ENCODE measurements at places on chromosomes 6 and 20.

- DNase-seq, result no peak
Observed at GRCh38 chr6:146856296-146856695, 257.5 kb downstream of the ADGB start.

GRCh38 chr6:123965894-123966293, 162.2 kb downstream of the NKAIN2 start:
- no peak for DNase-seq

DNA sequence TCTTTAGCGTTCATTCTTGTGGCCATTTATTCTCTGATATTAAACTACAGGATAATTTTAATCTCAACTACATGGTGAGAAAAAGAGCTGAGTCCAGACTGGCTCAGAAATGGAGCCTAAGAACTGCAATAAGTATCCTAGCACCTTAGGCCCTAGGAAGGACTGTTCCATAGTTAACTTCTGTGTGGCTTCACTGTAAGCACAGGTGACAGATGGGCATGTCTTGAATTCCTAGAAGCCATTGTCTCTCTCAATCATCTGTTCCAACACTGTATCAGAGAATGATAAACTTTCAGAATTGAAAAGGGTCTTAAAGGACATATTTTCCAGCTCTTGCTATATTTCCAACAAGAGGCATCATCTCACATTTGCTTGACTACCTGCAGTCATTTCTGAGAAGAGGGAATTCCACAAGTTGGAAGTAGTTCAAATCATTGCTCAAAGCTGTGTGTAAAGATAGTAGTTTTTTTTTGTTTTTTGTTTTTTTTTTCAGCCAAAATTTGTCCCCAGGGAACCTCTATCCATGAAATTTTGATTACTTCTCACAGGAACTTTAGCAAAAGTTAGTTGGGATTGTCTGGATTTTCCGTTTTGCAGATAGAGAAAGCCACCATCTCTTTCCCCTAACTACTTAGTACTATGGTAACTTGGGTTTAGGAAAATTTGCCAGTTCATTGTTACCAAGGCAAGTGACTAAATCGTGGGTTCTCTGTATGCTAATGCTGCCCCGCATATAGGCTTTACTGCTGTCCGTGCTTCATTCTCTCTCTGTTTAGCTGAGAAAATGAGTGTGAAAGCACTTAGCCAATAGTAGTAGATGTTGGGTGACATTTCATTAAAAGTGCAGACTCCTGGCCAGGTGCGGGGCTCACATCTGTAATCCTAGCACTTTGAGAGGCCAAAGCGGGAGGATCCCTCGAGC, 47.2 kb downstream of the KCNS1 start:
- no peak for DNase-seq

GRCh38 chr6:91193446-91193845, 606.6 kb upstream of the MAP3K7 start:
- no peak for DNase-seq

- no peak for DNase-seq
Observed at GRCh38 chr6:6851059-6851948, 256.5 kb upstream of the RREB1 start.

DNA sequence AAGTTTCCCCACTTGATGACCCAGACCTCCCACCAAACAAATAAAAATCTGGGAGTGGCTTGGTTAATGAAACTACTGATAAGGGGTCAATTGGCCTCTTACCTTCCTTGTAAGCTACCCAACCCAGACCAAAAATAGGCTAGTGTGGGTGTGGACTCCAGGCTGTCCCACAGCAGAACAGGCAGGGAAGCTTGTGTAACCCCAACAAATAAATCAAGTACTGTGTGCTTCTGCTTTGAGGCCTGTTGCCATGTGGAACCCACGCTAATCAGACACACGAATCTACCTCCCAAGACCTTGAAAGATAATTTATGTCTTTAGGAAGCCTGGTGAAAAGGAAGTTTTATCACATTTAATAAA, 33.7 kb upstream of the PAQR8 start:
- no peak for DNase-seq

GRCh38 chr6:107419733-107420132, 39.6 kb downstream of the PDSS2 start:
- no peak for DNase-seq

DNA sequence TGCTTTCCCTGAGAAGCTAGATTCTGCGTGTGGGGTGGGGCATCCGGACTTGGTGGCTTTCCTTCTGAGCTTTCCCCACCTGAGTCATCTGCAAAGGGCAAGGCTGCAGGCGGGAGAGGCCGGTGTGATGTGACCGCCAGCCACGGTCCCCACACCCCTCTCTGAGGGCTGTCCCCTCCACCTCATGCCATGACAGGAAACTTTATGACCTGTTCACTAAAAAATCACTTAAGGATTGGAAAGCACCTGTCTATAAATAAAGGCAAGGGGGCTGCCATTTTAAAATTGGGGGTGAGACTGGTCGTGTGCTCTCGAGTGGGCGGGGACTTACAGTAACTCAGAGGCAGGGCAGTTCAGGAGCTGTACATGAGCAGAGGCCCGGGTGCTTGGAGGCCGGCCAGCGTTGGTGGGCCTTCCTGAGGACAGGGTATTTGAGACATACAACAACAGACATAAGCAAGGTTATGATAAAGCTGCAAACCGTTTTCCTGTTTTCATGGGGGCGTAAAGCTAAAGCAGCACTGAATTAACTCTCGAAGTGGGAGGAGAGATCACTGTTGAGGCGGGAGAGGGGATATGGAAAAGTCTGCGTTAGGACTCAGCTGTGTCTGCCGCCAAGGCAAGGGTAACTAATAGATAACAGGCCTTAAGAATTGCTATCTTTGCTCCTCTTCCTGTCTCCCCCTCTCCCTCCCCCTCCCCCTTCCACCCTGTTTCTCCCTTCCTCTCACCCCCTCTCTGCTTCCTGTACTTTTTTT, 16.1 kb upstream of the SERPINB1 start:
- no peak for DNase-seq

- peak; percentile 47 for DNase-seq
Observed at GRCh38 chr20:59087829-59088433, 45.3 kb upstream of the PRELID3B start.

GRCh38 chr20:11063444-11063843, 389.6 kb upstream of the JAG1 start:
- DNase-seq, result no peak

DNA sequence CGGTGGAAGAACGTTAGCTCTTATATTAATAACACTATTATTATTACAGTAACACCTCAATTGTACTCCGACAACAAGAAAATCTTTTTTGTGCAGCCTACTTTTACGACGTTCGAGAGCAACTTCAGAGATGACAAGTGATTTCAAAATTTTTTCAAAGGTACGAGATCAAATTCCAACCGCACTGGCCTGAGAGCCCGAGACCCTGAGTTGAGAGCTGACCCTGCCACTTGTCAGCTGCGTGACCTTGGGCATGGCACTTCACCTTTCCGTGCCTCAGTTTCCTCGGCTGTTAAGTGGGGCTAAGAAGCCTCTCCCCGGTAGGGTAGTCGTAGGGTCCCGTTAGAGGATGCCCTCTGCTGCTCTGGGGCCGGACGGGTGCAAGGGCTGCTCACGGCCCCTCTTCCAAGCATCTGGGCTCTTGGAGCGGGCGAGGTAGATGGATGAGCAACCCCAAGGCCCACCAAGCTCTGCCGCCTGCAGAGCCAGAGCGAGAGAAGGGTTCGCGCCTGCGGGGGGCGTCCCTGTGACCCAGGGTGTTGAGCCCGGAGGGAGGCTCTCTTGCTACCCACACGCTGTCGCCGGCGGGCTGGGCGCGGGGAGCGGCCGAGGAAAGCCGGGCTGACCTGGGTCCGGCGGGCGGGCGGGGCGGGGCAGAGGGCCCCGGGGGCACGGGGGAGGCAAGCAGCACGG, 510 bp downstream of the NDRG3 start:
- no peak for DNase-seq

DNA sequence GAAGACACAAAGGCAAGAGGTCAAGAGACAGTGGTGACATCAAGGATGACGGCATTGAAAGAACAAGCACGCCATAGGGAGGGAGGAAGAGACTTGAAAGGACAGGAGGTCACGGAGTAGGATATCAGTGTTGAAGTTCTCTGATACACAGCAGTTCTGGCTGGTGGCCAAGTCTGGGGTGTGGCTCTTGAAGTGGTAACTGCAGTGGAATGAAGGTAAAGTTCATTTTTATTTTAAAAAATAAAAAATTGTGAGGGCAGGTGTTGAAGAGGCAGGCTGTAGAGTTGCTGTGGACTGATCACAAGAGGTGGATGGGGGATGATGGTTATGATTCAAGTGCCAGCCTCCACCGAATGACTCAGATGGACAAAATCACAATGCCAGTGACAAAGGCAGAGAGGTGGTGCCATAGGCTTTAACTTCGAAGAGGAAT, 53.2 kb upstream of the BMP2 start:
- DNase-seq, result no peak

DNA sequence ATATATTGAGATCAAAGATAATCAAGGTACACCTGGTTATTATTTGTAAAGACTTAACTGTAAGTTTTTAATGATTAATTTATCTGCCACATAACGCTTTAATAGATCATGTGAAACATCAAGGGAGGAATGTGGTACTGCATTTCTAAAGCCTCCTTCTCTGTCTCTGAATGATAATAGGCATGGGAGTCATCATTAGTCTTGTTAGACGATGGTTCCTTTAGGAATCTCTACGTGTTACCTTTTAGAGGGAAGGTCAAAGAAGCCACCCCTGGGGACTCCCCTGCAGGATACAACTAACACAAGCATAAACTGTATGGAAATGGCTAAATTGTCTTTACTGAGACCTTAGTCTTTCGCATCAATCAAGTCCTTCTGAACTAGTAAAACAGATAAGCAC, 173.6 kb upstream of the MCHR2 start:
- no peak for DNase-seq

Data from HS-27A (cell line).